ENCODE measurements at places on chromosomes 1 and 21.

DNA sequence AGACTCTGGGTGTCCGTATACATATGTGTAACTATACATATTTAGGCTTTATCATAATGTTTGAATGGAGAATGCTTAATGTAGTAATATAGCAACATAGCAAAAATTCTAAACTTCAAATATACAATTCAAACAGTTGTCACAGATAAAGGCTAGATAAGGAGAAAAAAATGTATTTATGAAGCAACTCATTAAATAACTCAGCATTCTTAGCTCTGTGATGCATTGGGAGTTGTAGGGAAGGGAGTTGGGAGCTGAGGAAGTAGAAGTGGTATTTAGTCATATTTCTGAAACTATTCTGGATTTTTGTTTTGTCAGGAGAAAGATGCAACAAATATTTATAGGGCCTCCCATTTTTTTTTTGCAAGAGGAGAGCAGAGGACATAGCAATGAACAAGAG lies 197.8 kb downstream of the PBX1 start:
- no peak overlapping the region for H3K27ac ChIP-seq
- H3K36me3 ChIP-seq, result no peaks in the 10 kb centered on the region
- H3K27me3 ChIP-seq, result no peaks in the 10 kb centered on the region
- H3K4me1 ChIP-seq, result no peaks in the 10 kb centered on the region
- no peak for DNase-seq

GRCh38 chr21:44450999-44451398 lies 4.3 kb upstream of the LRRC3 start:
- no peak overlapping the region for H3K27ac ChIP-seq
- H3K4me3 ChIP-seq, result no peak overlapping the region
- H3K27me3 ChIP-seq, result 0 out of 2 replicates have a peak, but pooled peaks cover 10% of the 10 kb centered on the region
- peaks cover 10% of the 10 kb centered on the region for H3K4me1 ChIP-seq

DNA sequence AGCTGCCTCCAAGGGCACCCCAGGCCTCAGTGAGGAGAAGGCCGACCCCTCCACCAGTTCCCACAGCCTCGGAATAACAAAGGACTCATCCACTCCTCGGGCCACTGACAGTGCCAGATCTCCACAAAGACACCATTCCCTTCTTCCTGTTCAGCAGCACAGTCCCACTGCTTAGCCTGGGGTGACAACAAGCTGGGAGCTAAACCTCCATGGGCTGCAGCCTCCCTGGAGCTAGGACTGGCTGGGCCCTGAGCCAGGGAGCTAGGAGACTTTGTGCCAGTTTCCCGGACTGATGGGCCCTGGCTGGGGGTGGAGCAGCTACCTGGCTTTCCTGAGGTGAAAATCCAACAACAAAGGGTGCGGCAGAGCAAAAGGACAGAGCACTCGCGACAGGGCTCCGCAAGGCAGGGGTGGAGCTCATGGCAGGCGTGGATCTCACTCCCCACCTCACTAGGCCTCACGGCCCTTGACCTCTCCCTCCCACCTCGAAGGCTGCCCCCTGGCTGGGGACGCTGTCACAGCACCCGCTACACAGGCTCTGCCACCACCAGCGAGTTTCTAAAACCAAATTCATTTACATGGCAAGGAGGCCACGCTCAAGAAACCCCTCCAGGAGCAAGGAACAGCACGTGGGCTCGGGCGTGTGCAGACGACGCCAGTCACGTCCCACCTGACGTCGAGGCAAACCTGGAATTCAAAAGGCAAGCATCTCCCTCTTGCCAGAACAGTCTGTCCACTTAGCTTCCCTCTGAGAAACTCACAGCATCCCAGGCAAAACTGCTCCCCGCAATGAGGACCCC lies 13.8 kb downstream of the SLC35E2B start:
- no peaks in the 10 kb centered on the region for H3K4me1 ChIP-seq
- peak; percentile 26 for DNase-seq
- no peak overlapping the region for H3K27ac ChIP-seq
- H3K27me3 ChIP-seq, result no peaks in the 10 kb centered on the region
- H3K36me3 ChIP-seq, result 0 out of 2 replicates have a peak, but pooled peaks cover 2% of the 10 kb centered on the region

GRCh38 chr1:207059881-207060280 lies 6.8 kb downstream of the PFKFB2 start:
- no peaks in the 10 kb centered on the region for H3K4me1 ChIP-seq
- H3K36me3 ChIP-seq, result no peaks in the 10 kb centered on the region
- no peak for DNase-seq

GRCh38 chr1:65150583-65151263 lies 2.7 kb downstream of the AK4 start:
- no peak for DNase-seq
- H3K36me3 ChIP-seq, result no peaks in the 10 kb centered on the region
- H3K27ac ChIP-seq, result no peak overlapping the region
- no peaks in the 10 kb centered on the region for H3K27me3 ChIP-seq
- no peaks in the 10 kb centered on the region for H3K4me1 ChIP-seq

- no peak for DNase-seq
- no peak overlapping the region for H3K27ac ChIP-seq
- H3K36me3 ChIP-seq, result peaks cover 3% of the 10 kb centered on the region
- no peak overlapping the region for H3K4me3 ChIP-seq
- no peaks in the 10 kb centered on the region for H3K27me3 ChIP-seq
Observed at GRCh38 chr1:161359291-161359690, 8.4 kb downstream of the CFAP126 start.

- no peak overlapping the region for H3K27ac ChIP-seq
- no peak for DNase-seq
- H3K4me3 ChIP-seq, result no peak overlapping the region
- no peaks in the 10 kb centered on the region for H3K36me3 ChIP-seq
Observed at GRCh38 chr1:39657402-39657801, 14.5 kb downstream of the NT5C1A start.

GRCh38 chr1:147245586-147246021 lies 3.1 kb downstream of the CHD1L start:
- H3K36me3 ChIP-seq, result no peaks in the 10 kb centered on the region
- H3K27me3 ChIP-seq, result no peaks in the 10 kb centered on the region
- H3K4me1 ChIP-seq, result no peaks in the 10 kb centered on the region
- H3K4me3 ChIP-seq, result no peak overlapping the region
- DNase-seq, result no peak

DNA sequence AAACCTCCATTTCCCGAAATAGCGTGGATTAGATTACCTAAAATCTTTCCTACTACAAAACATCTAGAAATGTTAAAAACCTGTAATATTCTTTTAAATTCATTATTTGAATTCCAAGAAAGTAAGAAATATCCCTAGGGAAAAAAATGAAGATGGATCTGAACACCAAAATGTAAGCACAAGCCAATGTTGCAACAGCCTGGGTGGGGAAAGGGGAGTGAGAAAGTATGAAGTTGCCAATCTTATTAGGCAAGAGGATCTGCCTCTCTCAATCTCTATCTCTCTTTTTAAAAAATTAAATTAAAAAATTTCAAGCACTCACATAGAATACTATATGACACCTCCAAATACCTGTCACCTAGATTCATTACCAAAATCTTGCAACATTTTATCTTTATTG lies 74.9 kb upstream of the IRF2BP2 start:
- no peak for DNase-seq
- H3K27me3 ChIP-seq, result no peaks in the 10 kb centered on the region
- H3K4me1 ChIP-seq, result no peaks in the 10 kb centered on the region
- no peaks in the 10 kb centered on the region for H3K36me3 ChIP-seq
- H3K4me3 ChIP-seq, result no peak overlapping the region
- H3K27ac ChIP-seq, result no peak overlapping the region

- peaks cover 16% of the 10 kb centered on the region for H3K4me1 ChIP-seq
- H3K4me3 ChIP-seq, result no peak overlapping the region
- no peak overlapping the region for H3K27ac ChIP-seq
- no peaks in the 10 kb centered on the region for H3K27me3 ChIP-seq
- no peaks in the 10 kb centered on the region for H3K36me3 ChIP-seq
Observed at GRCh38 chr1:228318823-228319241, 87.8 kb downstream of the TRIM11 start.

DNA sequence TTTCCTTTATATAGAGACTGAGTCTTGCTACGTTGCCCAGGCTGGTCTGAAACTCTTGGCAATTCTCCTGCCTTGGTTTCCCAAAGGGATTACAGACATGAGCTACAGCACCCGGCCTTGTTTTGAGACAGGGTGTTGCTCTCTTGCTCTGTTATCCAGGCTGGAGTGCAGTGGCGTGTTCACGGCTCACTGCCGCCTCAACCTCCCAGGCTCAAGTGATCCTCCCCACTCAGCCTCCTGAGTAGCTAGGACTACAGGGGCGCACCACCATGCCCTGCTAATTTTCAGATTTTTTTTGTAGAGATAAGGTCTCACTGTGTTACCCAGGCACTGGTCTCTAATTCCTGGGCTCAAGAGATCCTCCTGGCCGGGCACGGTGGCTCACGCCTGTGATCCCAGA lies 14.8 kb downstream of the LCK start:
- no peak overlapping the region for H3K27ac ChIP-seq
- H3K27me3 ChIP-seq, result no peaks in the 10 kb centered on the region
- DNase-seq, result no peak
- no peak overlapping the region for H3K4me3 ChIP-seq

GRCh38 chr1:10629091-10629815 lies 154.5 kb downstream of the PEX14 start:
- H3K4me3 ChIP-seq, result no peak overlapping the region
- no peaks in the 10 kb centered on the region for H3K27me3 ChIP-seq

- no peaks in the 10 kb centered on the region for H3K27me3 ChIP-seq
- H3K27ac ChIP-seq, result peak overlapping the region; percentile 89
- DNase-seq, result no peak
Observed at GRCh38 chr1:23645338-23645737, 46.3 kb upstream of the RPL11 start.

- H3K4me1 ChIP-seq, result no peaks in the 10 kb centered on the region
- no peak overlapping the region for H3K4me3 ChIP-seq
- no peak overlapping the region for H3K27ac ChIP-seq
- no peaks in the 10 kb centered on the region for H3K36me3 ChIP-seq
- no peak for DNase-seq
- H3K27me3 ChIP-seq, result peaks cover 49% of the 10 kb centered on the region
Observed at GRCh38 chr1:6104631-6105030, 58.9 kb downstream of the KCNAB2 start.

GRCh38 chr1:230174041-230174440 lies 107.0 kb downstream of the GALNT2 start:
- no peak overlapping the region for H3K27ac ChIP-seq
- no peaks in the 10 kb centered on the region for H3K27me3 ChIP-seq
- no peak overlapping the region for H3K4me3 ChIP-seq
- peaks cover 26% of the 10 kb centered on the region for H3K4me1 ChIP-seq
- no peak for DNase-seq
- H3K36me3 ChIP-seq, result no peaks in the 10 kb centered on the region

DNA sequence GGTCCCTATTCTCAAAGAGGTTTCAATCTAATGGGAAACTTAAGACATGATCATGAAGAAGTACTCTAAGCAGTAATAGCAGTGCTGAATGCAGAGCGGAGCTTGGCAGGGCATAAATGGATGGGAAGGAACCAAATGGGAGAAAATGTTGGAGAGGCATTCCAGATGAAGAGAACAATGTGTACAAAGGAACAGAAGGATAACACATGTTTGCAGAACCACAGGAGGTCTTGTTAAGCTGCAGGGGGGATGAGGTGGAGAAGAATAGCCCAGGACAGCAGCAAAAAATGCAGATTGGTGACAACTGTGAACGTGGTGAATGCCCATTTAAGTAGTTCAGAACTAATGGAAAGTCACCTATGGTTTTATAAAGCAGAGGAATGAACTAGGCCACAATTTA lies 99.1 kb downstream of the ASTN1 start:
- no peak overlapping the region for H3K27ac ChIP-seq
- DNase-seq, result no peak
- no peaks in the 10 kb centered on the region for H3K4me1 ChIP-seq
- no peak overlapping the region for H3K4me3 ChIP-seq
- no peaks in the 10 kb centered on the region for H3K36me3 ChIP-seq

Measured in SJCRH30 (cell line).